ENCODE measurements at places on chromosomes 4 and X.
A peak's percentile ranks its signal among the peaks of the same experiment; 100 is the strongest.

- DNase-seq, result no peak
Observed at GRCh38 chr4:74471264-74471663, 26.3 kb downstream of the AREG start.

DNA sequence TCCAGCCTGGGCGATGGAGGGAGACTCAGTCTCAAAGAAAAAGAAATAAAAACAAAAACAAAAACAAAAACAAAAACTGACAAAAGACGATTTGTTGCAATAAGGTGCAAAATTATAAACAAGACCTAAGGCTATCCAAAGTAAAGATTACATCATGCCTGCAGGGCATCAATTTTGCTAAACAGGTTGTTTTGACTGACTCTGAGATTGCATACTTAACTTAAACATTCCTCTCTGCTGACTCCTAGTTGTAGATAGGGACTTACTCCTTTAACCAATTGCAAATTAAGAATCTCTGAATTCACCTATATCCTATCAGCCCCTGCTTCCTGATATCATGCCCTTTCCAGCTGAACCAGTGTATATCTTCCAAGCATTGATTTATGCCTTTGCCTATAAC, 2687.3 kb downstream of the PCDH7 start:
- no peak for DNase-seq

- no peak for DNase-seq
Observed at GRCh38 chr4:85556283-85556682, 81.3 kb downstream of the ARHGAP24 start.

- DNase-seq, result no peak
Observed at GRCh38 chr4:127006446-127006877, 626.3 kb upstream of the INTU start.

- no peak for DNase-seq
Observed at GRCh38 chrX:97234471-97235081, 350.9 kb downstream of the RPA4 start.

- no peak for DNase-seq
Observed at GRCh38 chrX:53320543-53321229, 39.3 kb upstream of the IQSEC2 start.

- DNase-seq, result no peak
Observed at GRCh38 chr4:78542373-78542772, 9.2 kb upstream of the ANXA3 start.

GRCh38 chr4:188297873-188298272, 158.6 kb downstream of the TRIML1 start:
- DNase-seq, result peak; percentile 28

DNA sequence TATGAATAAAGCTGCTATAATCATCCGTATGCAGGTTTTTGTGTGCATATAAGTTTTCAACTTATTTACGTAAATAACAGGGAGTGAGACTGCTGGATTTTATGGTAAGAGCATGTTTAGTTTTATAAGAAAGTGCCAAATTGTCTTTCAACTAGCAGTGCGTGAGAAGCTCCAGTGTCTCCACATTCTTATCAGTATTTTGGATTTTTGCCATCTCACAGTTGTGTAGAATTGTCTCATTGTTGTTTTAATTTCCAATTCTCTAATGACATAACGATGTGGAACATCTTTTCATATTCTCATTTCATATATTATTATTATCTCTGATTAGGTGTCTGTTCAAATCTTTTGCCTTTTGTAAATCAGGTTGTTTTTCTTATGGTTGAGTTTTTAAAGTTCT, 49.0 kb upstream of the WDR17 start:
- DNase-seq, result no peak

GRCh38 chr4:183906739-183907651, 1.9 kb downstream of the STOX2 start:
- DNase-seq, result no peak

DNA sequence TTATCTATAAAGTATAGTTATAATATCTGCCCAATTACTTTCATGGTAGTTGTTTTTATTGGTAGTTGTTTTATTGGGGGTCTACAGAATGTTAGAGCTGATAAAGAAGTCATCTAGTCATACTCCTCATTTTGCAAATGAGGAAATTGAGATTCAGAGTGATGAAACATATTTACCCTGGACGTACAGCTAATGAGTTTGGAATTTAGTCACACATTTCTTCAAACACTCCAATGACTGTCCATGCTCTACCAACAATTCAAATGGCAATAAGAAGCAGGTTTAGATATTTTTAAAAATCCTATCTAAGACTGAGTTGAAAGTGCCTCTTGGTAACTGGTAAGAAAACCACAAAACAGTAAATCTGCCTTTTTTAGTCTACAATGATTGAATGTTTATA, 98.2 kb downstream of the MAGEC1 start:
- no peak for DNase-seq

DNA sequence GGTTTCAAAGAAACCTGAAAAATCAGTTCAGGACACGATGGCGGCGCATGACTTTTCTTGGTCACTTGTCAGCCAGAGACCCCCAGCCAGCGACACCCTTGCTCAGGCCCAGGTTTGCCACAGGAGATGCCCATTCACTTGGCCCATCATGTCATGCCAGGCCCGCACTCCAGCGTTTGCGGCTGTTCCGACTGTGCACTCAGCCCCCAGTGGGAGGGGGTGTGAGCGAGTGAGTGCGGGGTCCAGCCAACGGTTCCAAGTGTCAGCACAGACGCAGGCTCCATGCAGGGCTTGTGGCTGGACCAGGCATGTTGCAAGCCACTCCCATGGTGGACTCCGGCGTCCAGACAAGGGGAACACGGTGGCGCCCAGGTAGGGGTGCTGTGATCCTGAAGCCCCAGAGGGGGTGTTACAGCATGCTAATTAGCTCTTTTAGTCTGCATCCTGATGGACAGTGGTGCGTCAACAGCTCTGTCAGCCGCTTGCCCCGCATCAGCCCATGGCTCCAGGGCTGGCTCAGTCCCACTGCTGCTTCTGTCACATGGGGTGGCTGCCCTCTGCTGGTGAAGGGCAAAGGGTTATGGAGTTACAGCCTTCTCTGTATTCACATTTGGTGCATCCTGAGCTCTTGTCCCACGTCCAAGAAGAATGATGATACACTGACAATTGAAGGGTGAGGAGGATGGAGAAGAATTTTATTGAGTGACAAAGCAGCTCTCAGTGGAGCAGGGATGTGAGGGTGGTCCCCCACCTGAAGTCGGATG, 3.7 kb upstream of the MAEA start:
- DNase-seq, result no peak

- DNase-seq, result no peak
Observed at GRCh38 chrX:108177351-108178142, 86.0 kb downstream of the ATG4A start.

GRCh38 chr4:146978641-146979040, 33.0 kb upstream of the TTC29 start:
- no peak for DNase-seq

DNA sequence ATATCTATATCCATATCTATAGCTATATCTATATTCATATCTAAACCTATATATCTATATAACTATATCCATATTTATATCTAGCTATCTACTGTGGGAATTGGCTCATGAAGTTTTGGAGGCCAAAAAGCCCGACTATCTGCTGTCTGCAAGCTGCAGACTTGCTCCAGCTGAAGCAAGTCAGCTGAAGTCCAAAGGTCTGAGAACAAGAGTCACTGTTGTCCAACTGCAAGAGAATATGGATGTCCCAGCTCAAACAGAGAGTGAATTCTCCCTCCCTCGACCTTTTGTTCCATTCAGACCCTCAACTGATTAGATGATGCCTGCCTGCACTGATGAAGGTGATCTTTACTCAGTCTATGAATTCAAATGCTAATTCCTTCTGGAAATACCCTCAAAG, 63.3 kb upstream of the VCX start:
- DNase-seq, result no peak

- DNase-seq, result no peak
Observed at GRCh38 chr4:174865418-174865985, 36.5 kb upstream of the GLRA3 start.

DNA sequence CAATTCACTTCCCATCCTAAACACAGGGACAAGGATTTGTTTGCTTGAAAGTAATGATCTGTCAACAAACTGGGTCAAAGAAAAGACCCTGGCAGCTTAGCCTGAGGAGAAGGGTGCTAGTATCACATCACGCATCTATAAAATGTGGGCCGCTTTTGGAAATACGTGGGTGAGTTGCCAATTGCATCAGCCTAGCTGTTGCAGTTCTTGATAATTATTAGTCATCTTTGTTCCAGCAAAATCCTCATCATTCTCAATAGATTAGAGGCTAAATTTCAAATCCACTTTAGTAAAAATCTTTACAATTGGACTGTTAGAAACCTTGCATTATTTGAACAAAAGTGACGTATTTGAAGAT, 33.6 kb upstream of the TAPT1 start:
- DNase-seq, result no peak

DNA sequence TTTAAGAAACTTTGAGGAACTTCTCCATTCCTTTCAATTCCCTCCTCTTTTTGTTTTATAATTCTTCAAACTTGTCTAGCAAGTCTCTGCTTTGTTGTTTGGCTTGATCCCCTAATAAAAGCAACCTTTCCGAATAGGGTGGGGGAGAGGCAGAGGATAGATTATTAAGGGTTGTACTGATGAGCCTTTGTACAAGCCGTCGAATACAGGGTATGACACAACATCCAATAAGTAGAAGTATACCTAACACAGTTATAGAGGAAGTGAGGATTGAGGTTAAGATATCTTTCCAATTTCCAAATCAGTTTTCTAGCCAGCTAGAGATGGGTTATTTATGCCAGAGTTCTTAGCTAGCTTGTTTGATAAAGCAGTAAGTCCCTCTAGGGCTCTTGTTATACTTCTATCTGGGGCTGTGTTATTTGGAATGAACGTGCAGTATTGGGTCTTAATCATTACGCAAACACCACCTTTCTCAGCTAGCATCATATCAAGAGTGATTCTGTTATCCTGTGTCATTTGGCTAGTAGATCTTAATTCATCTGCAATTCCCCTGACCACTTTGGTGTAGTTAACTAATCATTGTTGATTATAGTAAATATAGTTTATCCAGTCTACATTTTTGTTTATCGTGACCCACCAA, 18.5 kb downstream of the METAP1 start:
- DNase-seq, result no peak

- no peak for DNase-seq
Observed at GRCh38 chr4:83208371-83209365, 75.9 kb downstream of the COQ2 start.

DNA sequence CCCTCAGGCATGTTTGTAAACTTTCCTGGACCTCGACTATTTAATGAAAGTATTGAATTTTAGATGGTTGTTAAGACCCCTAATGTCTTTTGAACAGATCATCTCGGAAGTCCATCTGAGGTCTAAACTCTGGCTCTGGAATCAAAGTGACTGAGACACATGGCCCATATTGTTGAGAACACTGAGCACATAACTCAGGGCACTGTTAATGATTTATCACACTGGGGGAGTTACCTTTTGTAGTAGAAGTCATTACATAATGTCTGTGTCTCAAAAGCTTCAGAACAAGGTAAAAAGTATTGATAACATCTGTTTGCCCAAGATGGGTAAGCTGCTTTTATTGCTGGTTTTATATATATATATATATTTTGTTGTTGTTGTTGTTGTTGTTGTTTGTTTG, 103.4 kb upstream of the HS3ST1 start:
- no peak for DNase-seq

GRCh38 chrX:54288968-54289367, 68.9 kb downstream of the WNK3 start:
- DNase-seq, result no peak

DNA sequence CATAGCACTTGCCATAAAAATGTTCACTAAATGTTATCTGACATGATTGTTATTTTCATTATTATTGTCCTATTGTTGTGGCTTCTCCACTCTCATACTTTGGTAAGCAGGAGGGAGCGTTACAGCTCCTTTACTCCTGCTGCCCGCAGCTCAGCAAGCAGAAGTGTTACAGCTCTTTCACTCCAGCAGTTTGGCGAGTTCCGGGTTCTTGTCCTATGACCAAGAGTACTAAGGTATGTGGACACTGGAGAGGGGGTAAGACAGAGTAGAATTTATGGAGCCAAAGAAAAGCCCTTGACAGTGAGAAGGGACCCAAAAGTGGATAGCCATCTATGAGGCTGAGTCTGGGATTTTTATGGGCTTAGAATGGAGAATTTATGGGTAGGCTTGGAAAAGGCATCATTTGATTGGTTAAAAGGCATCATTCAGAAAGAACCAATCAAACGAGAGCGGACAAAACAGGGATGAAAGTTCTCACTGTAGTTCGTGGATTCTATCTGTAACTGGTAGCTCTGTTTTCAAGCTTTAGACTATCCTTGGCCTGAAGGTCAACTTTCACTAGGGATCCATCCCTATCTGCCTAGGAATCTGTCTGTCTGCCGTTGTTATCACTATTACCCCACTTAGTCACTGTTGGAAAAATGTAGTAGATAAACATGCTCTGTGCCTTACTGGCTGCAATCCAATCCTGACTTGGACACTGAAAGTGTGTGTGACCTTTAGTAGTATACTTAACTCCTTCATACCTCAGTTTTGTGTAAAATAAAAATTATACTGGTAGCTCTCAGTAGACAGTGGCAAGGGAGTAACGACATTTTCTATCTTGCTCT, 545.6 kb upstream of the LCORL start:
- DNase-seq, result no peak

DNA sequence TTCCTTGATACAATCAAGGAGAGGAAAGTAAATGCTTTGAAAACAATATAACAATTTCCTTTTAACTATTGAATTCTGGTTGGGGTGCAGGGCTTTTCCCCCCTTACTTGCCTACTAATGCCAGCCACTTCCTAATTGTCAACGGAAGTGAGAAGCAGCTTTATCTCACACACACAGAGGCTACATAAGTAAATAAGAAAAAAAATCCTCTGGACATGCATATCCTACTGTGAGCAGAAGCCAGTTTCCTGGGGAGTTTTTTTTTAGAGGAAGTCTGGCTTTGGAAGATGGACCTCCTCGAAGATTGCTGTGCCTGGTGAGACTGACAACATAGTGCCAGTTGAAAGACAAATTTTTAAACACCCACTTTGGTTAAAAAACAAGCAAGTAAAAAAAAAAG, 180.6 kb downstream of the OPHN1 start:
- DNase-seq, result no peak

DNA sequence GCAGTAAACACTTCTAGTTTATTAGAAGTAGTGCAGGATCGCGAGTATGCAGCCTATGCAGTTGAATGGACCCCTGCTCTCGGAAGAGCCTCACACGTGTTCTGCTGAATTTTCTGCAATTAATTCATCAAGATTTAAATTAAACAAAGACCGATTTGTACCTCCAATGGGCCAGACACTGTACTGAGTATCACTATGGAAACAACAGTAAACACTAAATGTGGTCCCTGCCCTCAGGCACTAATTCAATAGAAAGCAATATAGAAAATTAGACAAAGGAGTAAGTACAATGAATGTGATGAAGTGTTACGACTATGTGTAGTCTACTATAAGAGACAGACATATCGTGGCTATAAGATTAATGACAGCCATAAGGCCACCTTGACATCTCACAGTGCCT, 740.3 kb upstream of the FRG1 start:
- no peak for DNase-seq

GRCh38 chr4:83855044-83855443, 319.1 kb downstream of the GPAT3 start:
- peak; percentile 79 for DNase-seq

DNA sequence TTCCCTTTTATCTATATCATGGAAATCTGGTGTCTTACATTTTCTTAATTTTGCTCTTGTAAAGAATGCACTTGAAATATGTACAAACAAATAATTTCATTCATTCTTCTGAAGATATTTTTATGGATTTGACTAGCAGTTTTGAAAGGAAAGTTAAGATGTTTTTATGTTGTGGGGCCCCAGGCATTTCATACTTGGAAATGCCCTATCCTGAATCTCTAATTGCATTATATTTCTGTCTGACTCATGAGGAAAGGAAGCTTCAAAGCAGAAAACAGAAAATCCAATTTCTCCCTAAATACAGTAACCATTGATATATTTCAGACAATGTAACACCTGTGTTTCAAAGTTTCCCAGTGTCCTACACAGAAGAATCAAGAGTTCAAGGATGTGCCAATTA, 73.2 kb upstream of the NPNT start:
- no peak for DNase-seq
